ENCODE measurements at places on chromosomes 6 and 20.

DNA sequence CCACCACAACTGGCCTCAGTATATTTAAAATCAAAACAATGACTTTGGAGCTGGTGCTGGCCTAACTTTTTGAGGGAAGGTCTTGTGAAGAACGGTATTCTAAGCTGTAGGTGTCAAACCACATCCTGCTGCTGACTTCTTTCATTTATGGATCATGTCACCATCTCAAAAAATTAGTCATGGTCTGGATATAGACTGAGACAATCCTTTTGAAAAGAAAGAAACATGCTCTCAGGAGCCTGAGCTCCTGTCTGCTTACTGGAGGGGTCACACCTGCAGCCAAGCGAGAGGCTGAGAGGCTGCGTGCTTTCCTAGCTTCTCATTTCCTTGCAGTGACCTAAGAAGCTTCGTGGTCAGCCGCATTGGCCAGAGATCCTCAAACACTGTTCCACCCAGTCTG, 55.2 kb downstream of the TIAM2 start:
- DNase-seq, result peak; percentile 27

GRCh38 chr6:11416936-11417576, 120.5 kb upstream of the TMEM170B start:
- no peak for DNase-seq

GRCh38 chr6:161272635-161273273, 1.1 kb downstream of the AGPAT4 start:
- DNase-seq, result no peak

GRCh38 chr6:51844336-51844735, 243.1 kb downstream of the PKHD1 start:
- DNase-seq, result no peak

GRCh38 chr6:155222506-155222905, 41.3 kb upstream of the CLDN20 start:
- no peak for DNase-seq

DNA sequence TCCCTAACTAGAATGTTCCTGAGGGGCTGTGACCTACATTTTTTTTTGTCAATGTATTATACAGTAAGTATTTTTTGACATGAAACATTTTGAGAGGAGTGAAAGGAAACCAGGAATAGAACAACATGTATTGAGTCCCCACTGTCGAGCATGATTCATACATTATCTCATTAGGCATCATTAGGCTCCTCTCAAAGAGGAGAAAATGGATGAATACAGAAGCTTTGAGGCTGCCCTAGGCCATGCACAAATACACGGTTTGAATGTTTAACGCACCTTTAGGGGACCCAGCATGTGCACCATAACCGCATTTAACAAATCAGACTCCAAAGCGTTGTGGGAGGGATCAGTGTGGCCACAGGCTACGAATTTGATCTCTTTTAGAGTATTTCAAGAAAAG, 87.8 kb downstream of the TBXT start:
- no peak for DNase-seq

DNA sequence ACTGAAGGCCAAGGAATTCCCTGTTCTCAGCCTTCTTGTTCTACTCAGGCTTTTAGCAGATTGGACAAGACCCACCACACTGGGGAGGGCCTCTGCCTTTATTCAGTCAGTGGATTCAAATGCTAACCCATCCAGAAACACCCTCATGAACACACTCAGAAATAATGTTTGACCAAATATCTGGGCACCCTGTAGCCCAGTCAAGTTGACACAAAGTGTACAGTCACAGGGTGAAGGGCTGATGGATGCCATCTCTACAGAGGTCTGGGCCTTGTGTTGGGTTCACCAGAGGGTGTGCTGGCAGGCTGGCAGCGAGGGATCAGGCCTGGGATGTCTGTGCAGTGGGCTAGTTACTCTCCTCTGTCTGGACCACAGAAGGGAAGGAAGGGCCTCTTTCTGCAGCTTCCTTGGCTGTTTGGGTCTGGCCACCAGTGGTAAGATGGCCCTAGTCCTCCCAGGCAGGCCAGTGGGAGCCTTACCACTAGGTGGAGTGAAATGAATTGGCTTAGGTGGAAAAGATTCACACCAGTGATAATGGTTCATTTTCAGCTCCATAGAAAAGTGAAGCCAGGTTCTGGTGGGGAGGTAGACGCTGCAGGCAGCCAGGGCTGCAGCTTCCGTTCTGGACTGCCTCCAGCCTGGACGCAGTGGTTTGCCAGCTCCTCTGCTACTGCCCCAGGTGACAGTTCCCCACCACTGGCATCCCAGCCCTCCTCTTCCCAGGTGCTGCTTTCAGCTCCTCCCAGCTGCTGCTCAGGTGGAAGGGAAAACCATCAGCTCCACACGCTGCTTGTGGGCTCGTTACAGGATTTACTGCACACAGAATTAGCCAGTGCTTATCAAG, 9.2 kb downstream of the TUBB2A start:
- no peak for DNase-seq

DNA sequence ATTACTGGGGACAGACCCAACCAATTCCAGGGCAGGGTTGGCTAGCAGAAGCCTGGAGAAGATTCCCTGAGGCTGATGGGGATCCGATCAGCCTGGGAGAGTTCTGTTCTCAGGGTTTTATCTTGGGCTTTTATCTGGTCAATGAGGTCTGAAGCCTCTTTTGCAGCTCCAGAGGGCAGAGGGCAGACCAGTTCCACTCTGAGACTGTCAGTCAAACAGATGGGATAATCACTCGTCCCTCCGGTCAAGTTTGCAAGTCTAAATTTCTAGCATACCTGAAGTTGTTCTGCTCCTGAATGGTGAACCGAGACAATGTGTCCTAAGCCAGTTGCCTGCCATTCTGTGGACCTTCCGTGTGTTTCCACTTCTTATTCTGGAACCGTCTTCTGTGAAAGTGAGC, 3.0 kb upstream of the MAS1 start:
- DNase-seq, result no peak

- DNase-seq, result no peak
These were observed 15.5 kb upstream of the HELZ2 start for GRCh38 chr20:63589261-63590217.

DNA sequence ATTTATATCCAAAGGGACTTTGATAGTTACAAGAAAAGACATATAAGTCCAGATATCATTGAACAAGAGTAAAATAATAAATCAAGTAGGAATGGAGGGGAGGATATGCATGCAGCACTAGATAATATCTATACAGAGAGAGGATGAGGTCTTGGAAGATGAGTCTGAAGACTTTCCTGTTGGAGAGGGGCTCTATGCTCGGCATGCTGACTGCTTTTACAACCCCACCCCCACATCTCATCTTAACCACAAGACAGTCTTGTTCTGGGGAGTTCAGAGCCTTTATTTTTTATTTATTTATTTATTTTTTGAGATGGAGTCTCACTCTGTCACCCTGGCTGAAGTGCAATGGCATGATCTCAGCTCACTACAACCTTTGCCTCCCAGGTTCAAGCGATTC, 48.4 kb upstream of the IER3 start:
- DNase-seq, result no peak

GRCh38 chr6:113202852-113203714, 654.1 kb upstream of the MARCKS start:
- DNase-seq, result no peak

GRCh38 chr6:107398001-107398400, 61.4 kb downstream of the PDSS2 start:
- no peak for DNase-seq

GRCh38 chr6:154318721-154319120, 37.9 kb downstream of the IPCEF1 start:
- DNase-seq, result no peak

GRCh38 chr6:144753023-144753705, 468.0 kb downstream of the UTRN start:
- no peak for DNase-seq

DNA sequence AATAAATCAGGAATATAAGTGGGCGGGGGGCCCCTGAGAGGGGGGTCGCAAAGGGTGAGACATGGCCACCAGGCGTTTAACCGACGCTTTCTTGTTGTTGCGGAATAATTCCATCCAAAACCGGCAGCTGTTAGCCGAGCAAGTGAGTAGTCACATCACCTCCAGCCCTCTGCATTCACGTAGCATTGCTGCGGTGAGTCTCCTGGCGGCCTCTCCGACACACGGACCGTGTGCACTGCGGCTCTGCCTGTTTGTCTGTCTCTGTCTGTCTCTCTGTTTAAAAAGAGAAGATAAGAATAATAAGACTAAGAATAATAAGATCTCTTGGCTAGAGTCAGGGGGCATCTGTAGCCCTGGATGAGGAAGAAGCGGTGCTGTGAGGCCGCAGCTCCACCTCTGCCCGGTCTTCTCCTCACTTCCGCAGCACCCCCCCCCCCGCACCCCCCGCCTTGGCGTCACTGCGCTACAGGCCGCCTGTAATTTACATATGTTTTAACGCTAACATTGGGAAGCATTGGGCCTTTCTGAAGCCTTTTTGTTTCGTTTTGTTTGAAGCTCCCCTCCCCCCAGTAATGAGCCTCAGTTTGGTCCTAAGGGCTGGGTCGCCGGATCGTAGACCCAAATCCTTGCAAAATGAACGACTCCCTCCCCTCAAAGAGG, 993 bp downstream of the STX16 start:
- peak; percentile 44 for DNase-seq

DNA sequence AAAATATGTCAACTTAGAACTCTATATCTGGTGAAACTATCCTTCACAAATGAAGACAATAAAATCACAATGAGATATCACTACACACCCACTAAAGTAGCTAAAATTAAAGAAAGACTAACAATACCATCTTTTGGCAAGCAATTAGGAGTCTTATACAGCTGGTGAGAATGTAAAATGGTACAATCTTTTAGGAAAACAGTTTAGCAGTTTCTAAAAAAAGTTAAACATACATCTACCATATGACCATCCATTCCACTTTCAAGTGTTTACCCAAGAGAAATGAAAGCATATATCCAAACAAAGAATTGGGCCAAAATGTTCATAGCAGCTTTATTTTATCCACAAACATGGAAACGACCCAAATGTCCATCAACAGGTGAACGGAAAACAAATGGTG, 13.8 kb upstream of the EEF1A1 start:
- DNase-seq, result no peak

DNA sequence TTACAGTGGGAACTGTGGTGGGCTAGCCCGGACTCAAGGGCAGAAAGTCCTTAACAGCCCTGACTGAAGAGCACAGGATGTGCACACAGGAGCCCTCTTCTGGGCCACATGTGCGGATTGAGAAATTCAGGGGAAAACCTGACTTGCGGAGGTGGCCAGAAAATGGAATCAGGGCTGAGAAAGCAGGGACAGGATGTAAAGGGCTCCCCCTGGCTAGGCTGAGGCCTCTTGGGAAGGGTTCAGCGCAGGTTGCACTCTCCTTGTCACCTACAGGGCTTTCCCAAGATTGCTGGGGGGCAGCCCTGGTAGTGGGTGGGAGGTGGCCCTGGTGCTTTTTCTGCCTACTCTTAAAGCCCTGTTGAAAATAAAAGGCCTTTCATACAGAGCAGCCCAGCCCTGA, 251.2 kb downstream of the SLC24A3 start:
- no peak for DNase-seq

DNA sequence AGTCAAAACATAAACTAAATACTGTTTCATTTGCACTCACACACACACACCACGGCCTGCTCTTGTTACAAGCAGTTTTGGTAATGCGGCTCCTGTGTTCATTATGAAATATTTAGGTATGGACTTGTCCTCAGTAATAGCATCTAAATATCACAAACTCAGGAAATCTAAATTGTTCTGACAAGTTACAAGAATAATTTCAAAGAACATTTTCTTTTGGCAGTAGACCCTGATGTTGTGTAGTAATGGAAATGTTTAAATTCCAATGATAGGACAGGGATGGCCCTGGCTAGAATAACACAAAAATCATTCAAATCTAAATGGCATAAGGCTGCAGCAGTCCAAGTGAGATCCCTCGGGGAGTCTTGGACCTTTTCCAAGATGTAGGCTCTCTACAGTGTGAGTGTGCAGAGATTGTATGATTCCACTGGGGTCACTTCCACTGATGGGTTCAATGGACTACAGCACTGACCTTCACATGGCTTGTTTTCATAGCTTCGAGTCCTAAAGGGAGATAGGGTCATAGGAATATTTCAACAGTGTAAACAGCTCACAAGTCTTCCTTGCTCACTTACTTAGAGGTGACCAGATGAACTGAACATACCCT, 210.6 kb upstream of the PLCB4 start:
- DNase-seq, result no peak

DNA sequence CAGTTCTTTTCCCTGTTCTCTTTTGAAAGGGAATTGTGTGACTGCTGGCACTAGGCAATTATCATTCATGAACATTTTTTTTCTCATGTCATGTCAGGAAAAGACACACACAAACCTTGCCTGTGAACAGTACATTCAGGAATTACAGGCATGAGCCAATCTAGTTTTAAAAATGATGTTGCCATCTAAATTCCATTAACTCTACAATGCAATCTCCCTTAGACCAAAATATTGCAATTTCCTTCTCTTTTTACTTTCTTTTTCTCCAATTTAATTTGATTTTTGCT, 127.5 kb upstream of the STMND1 start:
- DNase-seq, result no peak

- no peak for DNase-seq
These were observed 1.8 kb downstream of the HSPA12B start for GRCh38 chr20:3734111-3734843.
